ENCODE measurements at places on chromosomes 7 and 10. TPM values are rescaled to one million over a fixed set of nuclear protein-coding genes. Genes with fewer than 3 reads are reported as not detected.

Gene NCAPG2
- 7.9 TPM for polyA plus RNA-seq

Gene FAM20C
- polyA plus RNA-seq, result not detected

Gene ELMO1
- 53.1 TPM for polyA plus RNA-seq

Gene SLC13A1
- polyA plus RNA-seq, result not detected

Gene CALML5
- polyA plus RNA-seq, result not detected

Gene AGAP3
- polyA plus RNA-seq, result 6.3 TPM

Gene CYP51A1
- 8.2 TPM for polyA plus RNA-seq

Gene SGPL1
- polyA plus RNA-seq, result 20.3 TPM

Gene ACHE
- not detected for polyA plus RNA-seq

Gene CNNM1
- not detected for polyA plus RNA-seq

Gene ZP3
- polyA plus RNA-seq, result 0.49 TPM

Gene TRPV5
- not detected for polyA plus RNA-seq

Gene CYP26A1
- polyA plus RNA-seq, result not detected

Gene FAM237B
- not detected for polyA plus RNA-seq

Gene RADIL
- not detected for polyA plus RNA-seq
